ENCODE measurements at places on chromosomes 6 and 20.

GRCh38 chr6:138044458-138044857 is 62.8 kb downstream of the PERP start:
- no peak overlapping the region for H3K27ac ChIP-seq
- H3K4me3 ChIP-seq: no peak overlapping the region
- H3K36me3 ChIP-seq: no peaks in the 10 kb centered on the region
- no peaks in the 10 kb centered on the region for H3K27me3 ChIP-seq

GRCh38 chr20:50434653-50435396 is 75.4 kb upstream of the PTPN1 start:
- no peak overlapping the region for H3K4me3 ChIP-seq
- no peaks in the 10 kb centered on the region for H3K4me1 ChIP-seq
- no peak overlapping the region for H3K27ac ChIP-seq

- no peaks in the 10 kb centered on the region for H3K36me3 ChIP-seq
- H3K4me3 ChIP-seq: no peak overlapping the region
- no peak overlapping the region for H3K27ac ChIP-seq
- no peaks in the 10 kb centered on the region for H3K27me3 ChIP-seq
- ATAC-seq: peak; percentile 78
These were observed 252.0 kb downstream of the HIVEP2 start for GRCh38 chr6:142692942-142693341.

GRCh38 chr20:23365390-23366165 is 3.6 kb downstream of the GZF1 start:
- peaks cover 41% of the 10 kb centered on the region for H3K36me3 ChIP-seq
- H3K4me1 ChIP-seq: peaks cover 68% of the 10 kb centered on the region
- no peaks in the 10 kb centered on the region for H3K27me3 ChIP-seq
- H3K4me3 ChIP-seq: no peak overlapping the region
- no peak overlapping the region for H3K27ac ChIP-seq

GRCh38 chr6:100269189-100269588 is 195.5 kb downstream of the SIM1 start:
- ATAC-seq: no peak
- no peaks in the 10 kb centered on the region for H3K4me1 ChIP-seq
- H3K36me3 ChIP-seq: no peaks in the 10 kb centered on the region
- H3K4me3 ChIP-seq: no peak overlapping the region

DNA sequence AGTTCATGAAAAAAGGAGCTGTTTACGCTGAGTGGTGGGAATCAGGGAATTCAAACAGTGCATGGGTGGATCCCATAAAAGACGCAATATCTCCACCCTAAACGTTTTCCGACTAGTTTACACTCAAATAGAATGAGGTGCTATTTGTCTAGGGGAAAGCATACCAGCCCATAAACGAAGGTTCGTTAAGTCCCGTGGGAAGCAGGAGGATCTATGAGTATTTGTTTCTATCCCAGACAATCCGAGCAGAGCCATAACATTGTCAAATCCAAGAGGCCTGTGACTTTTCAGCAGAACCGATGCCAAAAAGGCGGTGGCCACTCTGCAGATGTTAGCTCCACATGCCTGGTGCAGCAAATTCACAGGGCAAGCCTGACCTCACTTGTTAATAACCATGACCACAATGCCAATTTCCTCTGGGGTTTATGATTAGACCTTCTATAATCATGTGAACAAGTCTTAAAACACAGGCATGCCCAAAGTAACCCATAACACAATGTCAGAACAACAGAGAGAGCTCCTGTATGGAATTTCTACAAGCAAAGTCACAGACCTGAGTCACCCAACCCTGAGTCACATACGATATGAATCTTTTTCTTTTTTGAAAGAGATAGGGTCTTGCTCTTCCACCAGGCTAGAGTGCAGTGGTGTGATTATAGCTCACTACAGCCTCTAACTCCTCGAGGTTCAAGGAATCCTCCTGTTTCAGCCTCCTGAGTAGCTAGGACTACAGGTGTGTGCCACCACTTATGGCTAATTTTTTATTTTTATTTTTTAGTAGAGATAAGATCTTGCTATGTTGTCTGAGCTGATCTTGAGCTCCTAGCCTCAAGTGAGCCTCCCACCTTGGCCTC is 123.3 kb downstream of the KIF13A start:
- H3K27ac ChIP-seq: peak overlapping the region; percentile 74
- H3K4me3 ChIP-seq: no peak overlapping the region
- H3K4me1 ChIP-seq: peaks cover 87% of the 10 kb centered on the region
- no peak for ATAC-seq

DNA sequence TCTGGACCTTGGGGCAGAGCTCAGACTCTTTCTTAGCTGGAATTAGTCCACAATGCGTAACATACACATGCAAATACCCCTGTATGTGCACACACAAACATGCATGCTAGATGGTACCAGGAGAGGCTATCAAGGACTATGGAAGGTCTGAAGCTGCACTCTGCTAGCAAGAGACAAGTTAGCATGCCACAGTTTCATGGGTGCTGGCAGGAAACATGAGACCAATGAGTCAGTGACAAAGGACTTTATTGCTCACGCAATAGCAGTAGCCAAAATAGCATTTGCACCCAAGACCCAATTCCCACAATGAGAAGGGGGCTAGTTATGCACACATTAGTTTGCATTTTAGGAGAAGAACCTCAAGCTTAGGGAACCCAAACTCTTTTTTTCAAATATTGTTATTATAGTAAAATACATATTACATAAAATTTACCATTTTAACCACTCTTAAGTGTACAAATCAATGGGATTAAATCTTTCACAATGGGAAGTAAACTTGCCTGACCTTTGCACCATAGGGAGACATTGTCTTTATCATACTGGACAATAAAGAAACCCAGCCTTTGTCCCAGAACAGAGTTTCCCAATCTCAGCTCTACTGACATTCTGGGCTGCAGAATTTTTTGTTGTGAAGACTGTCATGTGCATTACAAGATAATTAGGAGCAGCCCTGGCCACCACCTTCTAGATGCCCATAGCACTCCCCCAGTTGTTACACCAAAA is 69.1 kb downstream of the NRSN1 start:
- H3K4me1 ChIP-seq: no peaks in the 10 kb centered on the region
- no peak for ATAC-seq
- no peak overlapping the region for H3K4me3 ChIP-seq
- no peaks in the 10 kb centered on the region for H3K36me3 ChIP-seq
- no peak overlapping the region for H3K27ac ChIP-seq

- no peak for ATAC-seq
- H3K36me3 ChIP-seq: no peaks in the 10 kb centered on the region
- no peak overlapping the region for H3K4me3 ChIP-seq
- H3K27me3 ChIP-seq: peaks cover 46% of the 10 kb centered on the region
- H3K27ac ChIP-seq: no peak overlapping the region
These were observed 3.6 kb upstream of the ARFGEF3 start for GRCh38 chr6:138157986-138158638.

GRCh38 chr6:32442977-32443552 is 3.4 kb downstream of the HLA-DRA start:
- H3K27ac ChIP-seq: no peak overlapping the region
- no peak overlapping the region for H3K4me3 ChIP-seq
- ATAC-seq: no peak
- H3K36me3 ChIP-seq: no peaks in the 10 kb centered on the region
- H3K27me3 ChIP-seq: peaks cover 22% of the 10 kb centered on the region

DNA sequence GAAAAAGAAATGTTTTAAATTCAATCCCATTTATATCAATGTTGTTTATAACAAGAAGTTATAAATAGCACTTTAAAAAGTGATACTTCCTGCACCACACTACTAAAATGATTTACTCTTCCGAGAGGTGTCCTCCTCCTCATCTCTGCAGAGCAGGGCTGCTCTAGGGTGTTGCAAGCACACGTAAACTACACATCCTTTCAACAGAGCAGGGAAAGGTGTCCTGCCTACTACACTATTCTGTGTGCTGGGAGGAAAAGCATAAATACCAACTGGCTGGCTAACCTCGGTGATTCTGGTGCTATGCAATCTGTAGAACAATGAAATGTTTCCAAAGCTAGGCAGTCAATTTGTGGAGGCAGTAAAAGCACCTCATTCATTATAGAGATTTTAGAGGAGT is 89.5 kb upstream of the MAP7 start:
- H3K27me3 ChIP-seq: no peaks in the 10 kb centered on the region
- no peak overlapping the region for H3K27ac ChIP-seq
- ATAC-seq: no peak
- H3K4me1 ChIP-seq: peaks cover 3% of the 10 kb centered on the region

DNA sequence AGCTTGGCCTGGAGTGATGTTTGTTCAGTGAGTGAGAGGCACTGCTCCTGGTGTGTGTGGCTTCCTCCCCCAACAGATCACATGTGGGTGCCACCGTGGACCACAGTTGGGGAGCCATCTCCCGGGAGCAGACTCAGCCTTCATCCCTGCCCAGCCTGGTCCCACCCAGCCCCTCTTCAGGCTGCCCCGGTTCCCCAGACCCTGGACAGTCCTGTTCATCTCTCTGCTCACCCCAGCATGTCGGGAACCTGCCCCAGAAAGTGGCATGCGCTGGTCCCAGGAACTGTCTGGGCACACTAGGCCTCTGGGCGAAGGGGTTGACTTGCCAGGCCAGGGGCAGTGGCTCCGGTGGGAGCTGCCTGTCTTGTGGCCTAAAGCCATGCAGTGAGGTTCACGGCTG is 21.5 kb upstream of the PPP1R3G start:
- no peak overlapping the region for H3K27ac ChIP-seq
- no peaks in the 10 kb centered on the region for H3K27me3 ChIP-seq
- no peaks in the 10 kb centered on the region for H3K4me1 ChIP-seq

DNA sequence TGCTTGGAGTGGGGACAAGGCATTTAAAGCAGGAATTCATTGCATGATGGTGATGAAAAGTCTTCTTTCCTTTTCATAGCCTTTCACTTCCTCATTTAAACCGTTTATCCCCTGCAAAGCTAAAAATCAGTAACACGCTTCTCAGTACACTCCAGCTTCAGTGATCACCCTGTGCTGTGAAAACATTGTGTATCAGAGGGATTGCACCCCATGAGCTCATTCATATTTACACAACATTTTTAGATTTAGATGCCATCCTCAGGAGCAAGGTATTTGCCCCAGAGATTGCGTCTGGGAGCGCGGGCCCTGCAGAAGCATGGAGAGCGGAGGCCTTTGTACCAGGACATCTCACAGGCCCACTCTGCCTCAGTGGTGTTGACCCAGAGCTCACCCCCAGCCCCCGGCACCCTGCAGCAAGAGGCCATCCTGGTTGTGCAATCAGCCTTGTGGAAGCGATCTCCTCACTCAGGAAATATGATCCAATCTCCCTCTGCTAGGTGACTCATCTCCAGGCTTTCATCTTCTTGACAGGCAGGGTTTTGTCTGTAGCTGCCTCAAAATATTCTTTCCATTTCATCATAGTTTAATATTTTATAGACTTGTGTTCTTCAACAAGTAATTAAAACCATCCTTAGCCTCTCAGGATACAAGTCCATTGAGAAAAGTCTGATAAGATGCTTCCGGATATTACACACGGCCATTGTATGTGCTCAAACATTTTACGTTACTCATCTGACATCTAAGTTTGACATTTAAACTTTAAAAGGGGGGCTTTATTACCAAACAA is 38.9 kb upstream of the THBS2 start:
- H3K4me3 ChIP-seq: no peak overlapping the region
- peak; percentile 85 for ATAC-seq
- H3K36me3 ChIP-seq: no peaks in the 10 kb centered on the region
- H3K27ac ChIP-seq: peak overlapping the region; percentile 26
- peaks cover 3% of the 10 kb centered on the region for H3K27me3 ChIP-seq

DNA sequence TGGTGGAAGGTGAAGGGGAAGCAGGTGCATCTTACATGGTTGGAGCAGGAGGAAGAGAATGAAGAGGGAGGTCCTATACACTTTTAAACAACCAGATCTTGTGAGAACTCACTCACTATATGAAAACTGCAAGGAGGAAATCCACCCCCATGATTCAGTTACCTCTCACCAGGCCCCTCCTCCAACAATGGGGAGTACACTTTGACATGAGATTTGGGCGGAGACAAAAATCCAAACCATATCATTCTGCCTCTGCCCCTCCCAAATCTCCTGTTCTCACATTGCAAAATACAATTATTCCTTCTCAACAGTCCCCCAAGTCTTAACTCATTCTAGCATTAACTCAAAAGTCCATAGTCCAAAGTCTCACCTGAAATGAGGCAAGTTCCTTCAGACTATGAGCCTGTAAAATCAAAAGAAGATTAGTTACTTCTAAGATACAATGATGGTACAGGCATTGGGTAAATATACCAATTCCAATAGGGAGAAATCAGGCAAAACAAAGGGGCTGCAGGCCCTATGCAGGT is 60.5 kb downstream of the EDN1 start:
- H3K4me1 ChIP-seq: no peaks in the 10 kb centered on the region
- H3K36me3 ChIP-seq: no peaks in the 10 kb centered on the region
- H3K27me3 ChIP-seq: no peaks in the 10 kb centered on the region

GRCh38 chr20:4730780-4731179 is 9.1 kb downstream of the PRND start:
- H3K36me3 ChIP-seq: no peaks in the 10 kb centered on the region
- no peak overlapping the region for H3K4me3 ChIP-seq
- H3K27me3 ChIP-seq: peaks cover 35% of the 10 kb centered on the region
- no peak overlapping the region for H3K27ac ChIP-seq

- H3K27ac ChIP-seq: no peak overlapping the region
- H3K4me1 ChIP-seq: no peaks in the 10 kb centered on the region
- H3K4me3 ChIP-seq: no peak overlapping the region
- ATAC-seq: no peak
- no peaks in the 10 kb centered on the region for H3K36me3 ChIP-seq
These were observed 148.2 kb downstream of the TRMT11 start for GRCh38 chr6:126134491-126134890.

- H3K27me3 ChIP-seq: peaks cover 99% of the 10 kb centered on the region
- H3K27ac ChIP-seq: no peak overlapping the region
- no peaks in the 10 kb centered on the region for H3K36me3 ChIP-seq
- no peaks in the 10 kb centered on the region for H3K4me1 ChIP-seq
- H3K4me3 ChIP-seq: no peak overlapping the region
These were observed 40.9 kb downstream of the CDH22 start for GRCh38 chr20:46267108-46268105.

GRCh38 chr20:33062105-33062824 is 8.6 kb downstream of the BPIFB3 start:
- no peak for ATAC-seq
- H3K4me1 ChIP-seq: no peaks in the 10 kb centered on the region
- H3K27me3 ChIP-seq: peaks cover 10% of the 10 kb centered on the region
- H3K4me3 ChIP-seq: no peak overlapping the region

DNA sequence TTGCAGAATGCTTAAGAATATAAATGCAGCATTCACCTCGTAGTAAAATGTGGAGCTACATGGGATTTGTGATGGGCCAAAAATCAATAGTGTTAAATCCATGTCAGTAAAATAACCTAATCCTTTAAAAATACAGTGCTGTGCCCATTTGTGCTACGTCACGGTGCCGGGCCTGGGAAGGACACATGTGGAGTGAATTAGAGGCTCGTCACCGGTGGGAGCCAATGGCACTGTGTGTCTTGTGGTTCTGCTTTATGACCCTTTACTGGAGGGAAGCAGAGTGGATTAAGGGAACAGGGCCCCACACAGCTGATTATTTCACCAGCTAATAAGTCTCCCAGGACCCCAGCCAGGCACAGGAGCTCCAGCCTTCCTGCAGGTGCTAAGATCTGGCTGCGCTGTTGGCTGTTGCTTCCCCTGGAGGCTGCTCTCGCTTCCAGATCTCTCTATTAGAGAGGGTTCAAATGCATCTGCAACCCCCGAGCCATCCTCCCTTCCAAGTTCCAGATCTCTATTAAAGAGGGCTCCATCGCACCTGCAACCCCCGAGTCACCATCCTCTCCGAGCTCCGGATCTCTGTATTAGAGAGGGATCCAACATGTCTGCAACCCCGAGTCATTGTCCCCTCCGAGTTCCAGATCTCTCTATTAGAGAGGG is 405.8 kb downstream of the CDH4 start:
- H3K27ac ChIP-seq: no peak overlapping the region
- ATAC-seq: no peak
- H3K4me1 ChIP-seq: no peaks in the 10 kb centered on the region
- peaks cover 37% of the 10 kb centered on the region for H3K27me3 ChIP-seq

GRCh38 chr6:51533962-51534361 is 553.5 kb downstream of the PKHD1 start:
- no peak for ATAC-seq
- H3K27ac ChIP-seq: no peak overlapping the region
- H3K27me3 ChIP-seq: no peaks in the 10 kb centered on the region
- no peak overlapping the region for H3K4me3 ChIP-seq
- H3K4me1 ChIP-seq: no peaks in the 10 kb centered on the region
- no peaks in the 10 kb centered on the region for H3K36me3 ChIP-seq
